Smooth muscle cell of bladder (primary cell): ENCODE measurements at places on chromosomes 12 and 14. TPM values are rescaled to one million over a fixed set of nuclear protein-coding genes. Genes with fewer than 3 reads are reported as not detected.

SIRT4 gene
- 1.00 and 2.5 TPM in 2 replicates for total RNA-seq

ITGA5 gene
- total RNA-seq, result 183 and 186 TPM in 2 replicates

KERA gene
- not detected in 2 replicates for total RNA-seq

NTF3 gene
- 0.09 and 0.28 TPM in 2 replicates for total RNA-seq

CCDC63 gene
- not detected in 2 replicates for total RNA-seq

TRIM9 gene
- under 0.01 and 0.18 TPM in 2 replicates for total RNA-seq

NUAK1 gene
- total RNA-seq, result 17.9 and 25.8 TPM in 2 replicates

RTL1 gene
- not detected in 2 replicates for total RNA-seq

CLEC4D gene
- not detected in 2 replicates for total RNA-seq

NACA gene
- total RNA-seq, result 1,171 and 1,228 TPM in 2 replicates

SDR9C7 gene
- under 0.01 TPM in 1 of 2 replicates, not detected in the other for total RNA-seq

KLRG1 gene
- 0.28 and 0.65 TPM in 2 replicates for total RNA-seq

CLEC9A gene
- total RNA-seq, result not detected in 2 replicates
